ENCODE measurements at places on chromosomes 1 and 21.

- no peak for DNase-seq
Measured at GRCh38 chr1:8373581-8374241, 55.8 kb downstream of the SLC45A1 start.

GRCh38 chr1:203891950-203892349 is 30.6 kb downstream of the SNRPE start:
- DNase-seq, result no peak

- peak; percentile 79 for DNase-seq
Measured at GRCh38 chr1:151024540-151025146, 11.7 kb upstream of the BNIPL start.

DNA sequence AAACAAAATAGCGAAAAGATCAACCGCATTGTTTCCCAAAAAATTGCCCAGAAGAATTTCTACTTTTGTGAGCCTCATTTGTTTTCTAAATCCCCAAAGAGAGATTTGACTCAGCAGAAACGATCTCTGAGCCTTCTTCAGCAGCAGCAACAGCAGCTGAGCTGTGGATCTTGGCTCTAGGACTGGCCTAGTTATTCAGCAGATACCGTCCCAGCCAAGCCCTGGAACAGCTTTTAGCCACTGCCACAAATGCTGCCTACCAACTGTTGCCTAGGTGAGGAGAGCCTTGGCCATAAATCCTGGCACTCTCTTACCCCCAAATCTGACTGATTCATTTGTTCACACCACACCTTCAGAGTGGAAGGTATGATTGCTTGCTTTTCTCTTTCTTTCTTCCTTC is 320.1 kb downstream of the TGFB2 start:
- no peak for DNase-seq

DNA sequence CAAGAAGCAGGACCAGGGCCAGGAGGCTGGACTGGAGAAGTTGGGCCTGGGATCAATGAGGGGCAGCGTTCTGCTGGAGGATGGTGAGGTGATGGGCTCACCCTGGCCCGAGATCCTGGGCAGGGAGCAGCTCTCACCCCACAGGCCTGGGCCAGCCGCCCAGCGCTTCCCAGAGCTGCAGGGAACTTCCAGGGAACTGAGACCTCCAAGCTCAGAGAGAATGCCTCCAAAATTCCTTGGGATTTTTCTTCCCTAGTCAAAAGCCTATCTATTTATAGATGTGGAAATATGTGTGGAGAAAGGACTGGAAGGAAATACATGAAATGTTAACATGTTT is 121.2 kb downstream of the SPSB1 start:
- no peak for DNase-seq

DNA sequence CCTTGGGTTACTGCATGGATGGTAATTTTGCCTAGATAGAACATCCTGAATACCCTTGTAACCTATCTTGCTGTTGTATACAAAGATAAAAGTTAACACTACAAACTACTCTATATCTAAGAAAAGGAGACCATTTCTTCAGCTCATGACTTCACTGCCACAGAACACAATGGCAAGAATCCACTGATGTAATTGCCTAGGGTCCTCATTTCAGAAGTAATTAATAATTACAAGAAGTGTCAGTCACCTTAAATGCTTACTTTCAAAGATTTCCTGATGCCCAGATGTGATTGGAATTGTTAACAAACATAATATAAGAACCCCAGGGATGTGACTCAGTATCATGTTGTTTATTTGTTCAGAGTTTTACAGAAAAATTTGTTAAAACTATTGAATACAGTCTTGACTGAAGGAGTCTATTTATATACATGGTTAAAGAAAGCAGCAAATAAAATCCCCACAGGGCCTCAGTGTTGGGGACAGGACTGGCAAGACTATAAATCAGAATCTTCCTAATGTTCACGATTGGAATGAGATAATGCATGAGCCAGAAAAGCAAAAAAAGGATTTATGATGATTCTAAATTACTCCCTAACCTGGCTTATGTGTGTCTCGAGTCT is 83.9 kb downstream of the CRB1 start:
- DNase-seq, result no peak
